ENCODE measurements at places on chromosomes 6 and 20.

DNA sequence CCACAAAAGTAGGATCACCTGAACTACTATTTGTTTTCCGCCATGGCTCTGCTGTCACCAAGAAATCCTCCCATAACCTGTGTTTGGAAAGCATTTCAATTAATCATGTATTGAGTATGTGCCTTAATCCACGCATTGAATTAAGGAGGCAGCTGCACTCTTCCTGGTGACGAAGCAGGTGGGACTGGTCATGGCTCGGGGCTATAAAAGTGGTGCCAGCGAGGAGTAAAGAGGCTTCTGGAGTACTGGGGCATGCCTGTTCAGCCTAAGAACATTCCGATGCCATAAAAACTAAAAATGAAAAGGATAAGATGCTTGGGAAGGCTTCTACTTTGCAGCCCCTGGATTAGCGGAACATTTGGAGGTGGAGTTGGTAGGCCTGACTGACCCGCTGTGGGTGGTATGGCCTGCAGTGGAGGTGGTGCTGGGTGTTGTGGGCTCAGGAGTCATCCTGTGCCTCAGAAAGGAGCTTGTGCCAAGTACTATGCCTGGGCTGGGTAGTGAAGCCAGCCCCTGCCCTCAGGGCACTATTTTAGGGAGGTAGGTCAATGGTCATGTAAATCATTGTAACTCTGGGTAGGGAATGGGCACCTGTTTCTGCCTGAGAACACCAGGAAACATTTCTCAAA lies 110.5 kb downstream of the B3GAT2 start:
- DNase-seq, result peak; percentile 29

DNA sequence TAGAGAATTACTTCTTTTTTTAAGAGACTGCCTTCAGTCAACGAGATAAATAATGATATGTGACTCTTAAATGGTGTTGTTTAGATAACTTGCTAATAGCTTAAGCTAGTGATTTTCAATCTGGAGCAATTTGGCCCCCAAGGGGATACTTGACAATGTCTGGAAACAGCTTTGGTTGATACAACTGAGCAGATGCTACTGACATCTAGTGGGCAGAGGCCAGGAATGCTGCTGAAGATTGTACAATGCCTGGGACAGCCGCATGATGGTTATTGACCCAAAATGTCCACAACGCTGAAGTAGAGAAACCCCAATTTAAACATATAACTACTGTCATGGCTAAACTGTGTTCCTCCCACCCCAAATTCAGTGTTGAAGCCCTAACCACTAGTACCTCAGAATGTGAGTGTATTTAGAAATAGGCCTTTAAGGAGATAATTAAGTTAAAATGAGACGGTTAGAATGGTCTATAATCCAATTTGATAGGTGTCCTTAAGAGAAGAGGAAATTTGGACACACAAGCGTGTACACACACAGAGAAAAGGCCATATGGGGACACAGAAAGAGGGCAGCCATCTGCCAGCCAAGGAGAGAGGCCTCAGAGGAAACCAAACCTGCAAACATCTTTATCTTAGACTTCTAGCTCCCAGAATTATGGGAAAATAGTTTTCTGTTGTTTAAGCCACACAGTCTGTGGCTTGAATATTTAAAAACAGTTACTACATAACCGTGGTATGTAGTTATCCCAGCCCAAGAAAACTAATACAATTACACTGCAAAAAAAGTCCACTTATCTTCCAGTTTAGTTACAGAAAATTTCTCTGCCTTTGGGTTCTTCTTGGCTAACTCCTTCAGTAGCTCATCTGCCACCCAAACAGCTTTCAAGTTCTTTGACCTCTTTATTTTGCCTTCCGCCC lies 22.2 kb downstream of the RWDD2A start:
- DNase-seq, result peak; percentile 23

DNA sequence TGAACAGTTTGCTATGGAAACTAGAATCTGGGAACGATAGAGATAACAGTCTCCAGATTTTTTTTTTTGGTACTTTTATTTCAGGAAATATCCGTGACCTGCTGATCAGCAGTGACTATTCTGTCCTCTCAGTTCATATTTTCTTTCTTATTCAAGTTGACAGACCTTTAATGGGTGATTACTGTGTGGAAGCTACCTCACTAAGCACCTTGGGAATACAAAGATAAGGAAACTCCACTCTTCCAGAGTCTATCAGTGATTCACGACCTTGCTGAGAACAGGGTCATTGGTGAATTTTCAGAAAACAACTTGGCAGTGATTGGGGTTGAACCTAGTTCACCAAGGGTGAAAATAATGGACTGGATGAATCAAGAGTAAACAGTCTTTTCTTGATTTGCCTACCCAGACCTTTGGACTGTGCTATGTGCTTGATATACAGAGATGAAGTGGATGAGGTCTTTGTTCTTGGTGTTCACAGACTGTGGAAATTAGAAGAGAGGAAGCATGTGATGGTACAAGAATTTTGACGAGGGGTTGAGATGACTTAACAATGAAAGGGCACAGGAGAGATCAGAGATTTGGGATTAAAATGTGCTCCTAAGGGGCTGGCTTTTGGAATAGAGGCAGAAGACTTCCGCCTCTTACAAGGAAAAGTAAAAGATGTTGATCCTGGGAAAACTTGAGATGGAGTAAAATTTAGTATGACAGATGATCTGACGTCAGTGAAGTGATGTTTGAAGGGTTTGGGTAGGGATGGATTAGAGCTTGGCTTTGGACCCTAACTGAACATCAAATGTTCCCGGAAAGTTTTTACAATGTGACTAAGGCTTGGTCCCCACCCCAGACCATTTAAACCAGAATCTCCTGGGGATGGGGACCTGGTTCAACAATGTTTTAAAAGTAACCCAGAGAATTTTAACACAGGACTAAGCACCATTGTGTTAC lies 1.2 kb downstream of the KAT14 start:
- DNase-seq, result no peak

GRCh38 chr20:4509825-4510522 lies 211.7 kb upstream of the PRND start:
- no peak for DNase-seq

DNA sequence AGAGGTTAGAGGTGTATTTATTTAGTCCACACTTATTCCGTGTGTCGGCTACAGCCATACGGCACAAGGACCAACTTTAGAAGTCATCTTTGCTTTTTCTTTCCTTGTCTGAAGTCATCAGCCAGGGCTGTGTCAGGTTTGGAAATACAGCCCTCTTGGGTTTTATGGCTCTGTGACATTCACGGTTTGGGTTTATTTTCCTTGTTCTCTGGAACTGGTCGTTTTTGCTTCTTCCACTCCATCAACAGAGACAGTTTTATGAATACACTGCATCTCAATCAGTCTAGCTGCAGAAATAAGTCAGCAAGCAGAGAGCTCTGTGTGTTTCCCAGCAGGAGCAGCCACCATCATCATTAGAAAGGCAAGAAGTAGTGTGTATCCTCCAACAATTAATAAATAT lies 132.5 kb downstream of the TBC1D7 start:
- no peak for DNase-seq

DNA sequence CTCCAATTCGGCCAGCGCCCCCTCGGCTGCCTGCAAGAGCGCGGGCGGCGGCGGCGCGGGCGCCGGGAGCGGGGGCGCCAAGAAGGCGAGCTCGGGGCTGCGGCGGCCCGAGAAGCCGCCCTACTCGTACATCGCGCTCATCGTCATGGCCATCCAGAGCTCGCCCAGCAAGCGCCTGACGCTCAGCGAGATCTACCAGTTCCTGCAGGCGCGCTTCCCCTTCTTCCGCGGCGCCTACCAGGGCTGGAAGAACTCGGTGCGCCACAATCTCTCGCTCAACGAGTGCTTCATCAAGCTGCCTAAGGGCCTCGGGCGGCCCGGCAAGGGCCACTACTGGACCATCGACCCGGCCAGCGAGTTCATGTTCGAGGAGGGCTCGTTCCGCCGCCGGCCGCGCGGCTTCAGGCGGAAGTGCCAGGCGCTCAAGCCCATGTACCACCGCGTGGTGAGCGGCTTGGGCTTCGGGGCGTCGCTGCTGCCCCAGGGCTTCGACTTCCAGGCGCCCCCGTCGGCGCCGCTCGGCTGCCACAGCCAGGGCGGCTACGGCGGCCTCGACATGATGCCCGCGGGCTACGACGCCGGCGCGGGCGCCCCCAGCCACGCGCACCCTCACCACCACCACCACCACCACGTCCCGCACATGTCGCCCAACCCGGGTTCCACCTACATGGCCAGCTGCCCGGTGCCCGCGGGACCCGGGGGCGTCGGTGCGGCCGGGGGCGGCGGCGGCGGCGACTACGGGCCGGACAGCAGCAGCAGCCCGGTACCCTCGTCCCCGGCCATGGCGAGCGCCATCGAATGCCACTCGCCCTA lies 963 bp downstream of the FOXF2 start:
- DNase-seq, result no peak

- no peak for DNase-seq
Measured at GRCh38 chr6:6314596-6314995, 5.9 kb downstream of the F13A1 start.

- no peak for DNase-seq
Measured at GRCh38 chr6:25749837-25750236, 4.7 kb upstream of the SLC17A4 start.

DNA sequence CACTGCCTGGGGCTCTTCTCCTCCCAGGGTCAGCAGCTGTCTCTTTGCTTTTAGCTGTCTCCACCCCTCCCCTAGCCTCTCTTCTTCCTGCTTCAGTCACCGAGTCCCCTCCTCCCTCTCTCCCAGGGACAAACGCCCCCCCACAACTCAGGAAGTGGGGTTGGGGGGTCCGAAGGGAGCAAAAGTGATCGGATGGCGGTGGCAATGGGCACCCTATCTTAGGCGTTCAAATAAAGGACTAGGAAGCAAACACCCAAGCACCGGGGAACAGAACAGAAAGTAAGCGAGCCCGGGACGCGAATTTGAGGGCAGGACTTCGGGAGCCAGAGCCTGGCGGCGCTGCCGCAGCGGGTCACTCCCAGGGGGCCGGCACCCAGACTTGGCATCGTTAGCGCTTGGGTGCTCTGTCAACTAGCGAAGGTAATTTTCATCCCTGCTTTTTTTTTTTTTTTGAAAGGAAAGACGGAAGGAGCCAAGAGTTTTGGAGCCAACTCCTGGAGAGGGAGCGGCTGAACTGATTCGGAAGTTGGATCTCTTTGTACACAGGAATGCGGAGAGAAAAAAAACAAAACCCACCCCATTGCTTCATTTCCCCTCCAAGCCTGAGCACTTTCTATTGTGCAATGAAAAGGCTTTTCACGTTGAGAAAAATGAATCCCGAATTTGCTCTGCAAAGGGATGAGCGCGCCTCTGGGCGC lies 815 bp upstream of the ITPR3 start:
- peak; percentile 61 for DNase-seq

DNA sequence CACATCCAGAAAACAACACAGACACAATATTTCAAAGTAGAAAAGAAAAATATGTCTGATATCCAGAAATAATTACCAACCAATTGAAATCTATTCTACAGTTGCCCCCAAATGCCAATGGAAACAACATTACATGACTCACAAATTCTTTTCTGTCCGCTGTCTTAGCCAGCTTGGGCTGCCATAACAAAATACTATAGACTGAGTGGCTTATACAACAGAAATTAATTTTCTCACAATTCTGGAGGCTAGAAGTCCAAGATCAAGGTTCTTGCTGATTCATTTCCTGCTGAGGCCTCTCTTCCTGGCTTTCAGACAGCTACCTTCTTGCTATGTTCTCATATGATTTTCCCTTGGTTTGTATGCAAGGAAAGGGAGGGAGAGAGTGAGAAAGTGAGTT lies 698.1 kb downstream of the DHX35 start:
- DNase-seq, result no peak

DNA sequence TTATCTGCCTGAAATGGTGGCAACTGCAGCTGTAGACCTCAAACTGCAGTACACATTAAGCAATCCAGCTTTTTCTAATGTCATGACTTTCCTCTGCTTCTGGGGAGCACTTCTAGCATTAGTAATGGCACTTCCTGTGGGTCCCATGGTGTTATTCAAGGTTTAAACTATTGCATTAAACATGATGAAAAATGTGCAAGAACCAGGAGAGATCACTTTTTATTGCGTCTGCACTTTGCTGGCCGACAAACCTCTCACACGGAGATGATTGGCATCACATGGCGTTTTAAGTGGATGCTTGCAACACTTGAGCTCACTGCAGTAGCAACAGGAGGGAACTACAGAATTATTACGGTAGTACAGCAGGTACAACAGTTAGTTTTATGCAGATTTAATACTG lies 148.4 kb downstream of the HIVEP2 start:
- DNase-seq, result peak; percentile 72

GRCh38 chr6:129513471-129513870 lies 196.5 kb downstream of the ARHGAP18 start:
- DNase-seq, result no peak

DNA sequence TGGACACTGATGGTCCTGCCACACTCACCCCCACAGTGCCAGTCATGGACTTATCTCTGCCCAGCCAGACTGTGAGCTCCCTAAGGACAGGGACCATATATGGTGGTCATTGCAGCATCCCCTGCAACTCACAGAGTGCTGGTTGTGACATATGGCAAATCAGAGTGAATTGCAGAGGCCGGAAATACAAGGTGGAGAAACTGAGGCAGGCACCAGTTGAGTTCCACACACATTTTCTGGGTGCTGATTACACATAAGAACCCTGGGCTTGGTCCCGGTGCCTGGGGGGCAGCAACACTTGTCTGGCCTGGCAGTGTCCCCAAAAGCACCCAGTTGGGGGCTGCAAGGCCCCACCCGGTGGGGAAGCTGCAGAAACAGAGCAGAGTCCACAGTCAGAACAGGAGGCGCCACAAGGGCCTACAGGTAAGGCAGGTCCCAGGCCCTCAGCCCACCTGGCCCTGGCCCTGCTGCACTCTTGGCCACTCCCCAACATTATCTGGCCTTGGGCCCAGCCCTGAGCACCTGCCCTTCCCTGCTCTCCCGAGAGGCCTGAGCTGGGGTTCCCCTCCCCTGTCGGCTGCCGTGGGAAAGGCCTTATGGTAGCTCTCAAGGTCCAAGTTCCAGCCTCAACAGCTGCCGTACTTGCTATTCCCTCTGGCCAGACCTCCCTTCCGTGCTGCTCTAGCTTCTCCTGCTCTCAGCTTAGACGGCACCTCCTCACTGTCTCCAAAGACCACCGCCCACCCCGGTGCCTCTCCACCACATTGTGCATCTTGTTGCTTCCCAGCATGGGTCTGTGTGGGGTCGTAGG lies 140.8 kb upstream of the PTPN1 start:
- DNase-seq, result peak; percentile 77

Measured in DMS79 (cell line).